Lower leg skin (tissue), 4 donors: ENCODE measurements at places on chromosomes 6 and 20.

GRCh38 chr6:43276577-43277305 lies 21.3 kb upstream of the SLC22A7 start:
- DNase-seq = no peak

DNA sequence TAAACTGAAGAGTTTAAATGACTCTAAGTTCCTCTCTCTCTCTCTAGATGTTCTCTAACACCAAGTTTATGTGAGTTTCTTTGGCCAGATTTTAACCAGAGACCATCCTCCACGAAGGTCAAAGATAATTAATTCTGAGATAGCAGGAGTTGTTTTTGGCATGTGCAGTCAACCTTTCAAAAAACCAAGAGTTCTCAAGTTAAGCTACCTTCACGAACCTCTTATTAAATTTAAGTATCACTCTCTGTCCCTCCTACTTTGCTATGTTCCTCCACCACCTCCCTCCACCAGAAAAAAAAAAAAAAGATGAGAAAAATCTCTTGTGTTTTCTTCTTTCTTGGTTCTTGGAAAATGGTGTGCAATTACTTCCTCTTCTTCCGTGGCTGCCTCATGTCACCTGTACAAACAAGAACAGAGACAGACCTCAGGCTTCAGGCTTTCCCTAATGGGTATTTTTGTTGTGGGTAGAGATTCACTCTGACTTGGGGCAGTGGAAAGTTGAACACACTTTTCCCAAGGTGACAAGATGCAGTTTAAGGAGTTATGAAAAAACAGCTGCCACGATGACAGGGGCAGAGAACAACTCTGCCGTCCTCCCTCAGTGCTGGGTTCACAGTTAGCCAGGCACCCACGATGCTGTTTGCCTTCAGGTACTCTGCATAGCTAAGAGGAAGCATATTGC lies 64.3 kb downstream of the ADTRP start:
- DNase-seq = no peak

GRCh38 chr20:44948513-44948912 lies 11.7 kb downstream of the TOMM34 start:
- no peak for DNase-seq

- peak; percentile 54 for DNase-seq
Observed at GRCh38 chr6:90222724-90223198, 73.9 kb downstream of the BACH2 start.

DNA sequence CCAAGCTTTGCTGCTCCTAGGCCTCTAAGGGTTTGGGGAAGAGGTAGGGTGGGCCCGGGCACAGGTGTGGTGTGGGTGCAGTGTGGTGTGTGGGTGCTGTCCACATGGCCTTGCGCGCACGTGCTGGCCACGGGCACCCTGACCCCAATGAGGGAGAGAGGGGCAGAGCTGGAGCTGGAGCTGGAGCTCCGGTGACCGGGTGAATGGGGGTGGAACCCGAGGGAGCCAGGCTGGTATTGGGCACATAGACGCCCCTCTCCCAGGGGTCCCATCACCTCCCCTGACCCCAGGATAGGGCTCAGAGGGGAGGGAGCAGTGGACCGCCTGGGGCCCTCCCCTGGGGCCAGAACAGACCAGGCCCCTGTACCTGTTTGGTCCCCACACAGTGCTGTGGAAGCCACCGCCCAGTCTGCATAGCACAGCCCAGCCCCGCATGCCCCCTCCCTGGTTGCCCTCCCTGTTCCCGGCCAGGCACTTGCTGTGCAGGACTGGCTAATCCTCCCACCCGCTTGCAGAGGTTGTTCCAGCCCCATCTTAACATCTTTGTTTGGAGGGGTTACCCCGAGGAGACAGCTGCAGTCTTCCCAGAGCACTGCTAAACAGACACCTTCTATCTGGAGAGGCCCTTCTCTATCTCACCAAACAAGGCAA lies 984 bp downstream of the ADAM33 start:
- no peak for DNase-seq

- no peak for DNase-seq
Observed at GRCh38 chr6:42124223-42124836, 18.1 kb downstream of the C6orf132 start.

GRCh38 chr20:56702931-56703840 lies 74.1 kb downstream of the TFAP2C start:
- no peak for DNase-seq
